Iris pigment epithelial cell (primary cell): ENCODE measurements at places on chromosomes 16 and 17.
A peak's percentile ranks its signal among the peaks of the same experiment; 100 is the strongest.

GRCh38 chr16:22648141-22648540, 137.4 kb downstream of the NPIPB5 start:
- no peak for DNase-seq

DNA sequence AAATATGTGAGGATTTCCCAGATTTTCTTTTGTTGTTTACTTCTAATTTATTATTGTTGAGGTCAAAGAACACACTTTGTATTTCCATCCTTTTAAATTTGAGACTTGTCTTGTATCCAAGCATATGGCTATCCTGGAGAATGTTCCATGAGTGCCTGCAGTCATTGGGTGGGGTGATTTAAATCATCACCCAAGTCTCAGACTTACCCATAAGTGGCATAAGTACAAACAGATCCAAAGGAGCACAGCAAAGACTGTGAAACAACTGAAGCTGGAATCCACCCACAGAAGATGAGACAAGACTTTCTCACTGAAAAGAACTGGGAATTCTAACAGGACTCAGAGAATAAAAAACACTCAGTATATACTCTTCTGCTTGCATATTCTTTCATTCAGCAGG, 239.9 kb downstream of the CEP112 start:
- DNase-seq: no peak

DNA sequence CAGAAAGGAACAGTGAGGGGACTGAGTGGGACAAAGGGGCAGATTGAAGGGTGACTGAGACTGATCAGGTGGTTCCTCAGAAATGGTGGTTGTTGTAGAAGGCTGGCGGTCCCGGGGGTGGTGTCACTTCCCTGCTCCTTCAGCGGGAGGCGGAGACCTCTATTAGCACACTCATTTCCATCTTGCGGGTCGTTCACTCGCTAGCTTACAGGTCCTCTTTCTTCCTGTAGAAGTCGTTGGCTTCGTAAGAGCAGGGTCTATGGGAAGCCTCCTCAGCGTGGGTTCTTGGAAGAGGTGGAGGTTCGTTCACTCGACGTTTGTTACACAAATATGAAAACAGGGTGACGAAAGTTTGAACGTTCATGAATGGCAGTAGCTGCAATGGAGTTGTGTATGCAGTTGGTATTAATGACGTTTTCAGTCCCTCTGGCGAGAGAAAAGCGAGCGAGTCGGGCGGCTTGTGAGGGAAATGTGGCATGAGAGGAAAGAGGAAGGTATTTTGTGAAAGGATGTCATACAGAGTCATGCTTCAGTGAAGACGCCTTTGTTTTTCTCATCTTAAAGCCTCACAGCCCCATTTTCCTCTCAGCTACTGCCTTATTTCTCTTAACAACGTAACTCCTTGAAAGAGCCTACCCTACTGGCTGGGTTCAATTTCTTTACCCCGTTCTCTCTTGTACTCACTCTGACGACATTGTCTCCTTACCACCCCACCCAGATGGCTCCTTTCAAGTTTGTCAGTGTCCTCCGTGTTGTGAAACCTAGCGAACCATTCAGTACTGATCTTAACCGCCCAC, 667 bp downstream of the EFCAB13 start:
- DNase-seq: peak; percentile 41

DNA sequence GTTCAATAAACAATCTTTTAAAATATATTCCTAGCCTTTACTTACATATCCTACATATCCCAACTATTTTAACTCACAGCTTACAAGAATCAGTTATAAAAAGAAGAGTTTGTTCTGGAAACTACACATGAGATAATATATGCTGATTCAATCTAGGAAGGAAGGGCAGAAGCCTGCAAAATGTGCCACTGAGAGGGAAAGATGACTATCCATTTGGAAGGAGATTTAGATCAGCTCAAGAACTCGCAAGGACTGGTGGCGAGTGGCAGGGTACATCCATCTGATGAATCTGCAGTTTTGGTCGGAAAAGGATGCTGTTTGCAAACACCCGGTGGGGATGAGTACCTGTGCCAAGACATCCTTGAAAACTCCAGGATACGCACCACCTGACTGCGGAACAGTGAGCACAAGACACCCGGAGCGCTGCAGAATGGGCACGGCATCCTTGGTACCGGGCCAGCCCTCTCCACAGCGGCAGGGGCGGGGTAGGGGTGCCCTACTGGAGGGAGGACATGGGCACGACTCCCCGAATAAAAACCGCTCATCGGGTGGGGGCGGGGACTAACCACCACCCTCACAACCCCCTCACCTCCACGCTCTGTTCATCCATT, 723 bp downstream of the TRIM37 start:
- peak; percentile 28 for DNase-seq

DNA sequence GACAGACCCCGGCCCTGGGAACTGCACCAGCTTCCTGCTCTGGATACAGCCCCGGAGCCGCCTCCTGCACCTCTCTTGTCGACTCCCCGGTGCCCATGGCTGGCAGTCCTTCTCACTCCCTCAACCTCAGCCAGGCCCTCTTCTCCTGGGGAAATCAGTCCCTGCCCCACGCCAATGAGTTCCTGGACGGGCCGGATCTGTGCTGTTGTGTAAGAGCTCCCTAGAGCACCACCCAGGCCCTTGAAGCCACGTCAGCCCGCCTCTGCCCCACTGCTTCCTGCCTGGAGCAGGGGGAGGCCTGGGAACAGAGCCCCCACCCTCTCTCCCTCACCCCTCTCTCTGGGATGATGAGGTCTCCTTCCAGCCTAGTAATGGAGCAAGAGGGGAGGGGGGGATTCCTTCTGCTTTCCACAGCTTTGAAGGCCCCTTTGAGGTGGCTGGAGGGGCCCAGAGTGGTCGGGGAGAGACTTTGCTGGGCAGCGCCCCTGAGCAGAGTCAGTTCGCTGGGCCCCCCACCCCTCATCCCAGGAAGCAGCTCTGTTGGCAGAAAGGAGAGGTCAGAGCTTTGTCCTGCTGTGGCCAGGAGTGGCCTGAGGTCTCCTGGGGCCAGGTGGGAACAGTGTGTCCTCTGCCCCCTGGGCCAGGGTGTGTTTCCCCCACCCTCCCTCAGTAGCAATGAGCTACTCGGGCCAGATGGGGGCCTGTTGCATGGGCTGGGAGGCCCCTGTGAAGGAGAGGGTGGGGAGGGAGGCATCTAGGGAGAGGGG, 3.8 kb downstream of the PRR29 start:
- peak; percentile 36 for DNase-seq

- DNase-seq: no peak
Measured at GRCh38 chr16:75216127-75216526, 2.7 kb upstream of the CTRB1 start.

GRCh38 chr17:73973586-73974409, 229.7 kb upstream of the RPL38 start:
- DNase-seq: no peak

GRCh38 chr16:181565-182021, 1.3 kb downstream of the HBQ1 start:
- DNase-seq: peak; percentile 11

DNA sequence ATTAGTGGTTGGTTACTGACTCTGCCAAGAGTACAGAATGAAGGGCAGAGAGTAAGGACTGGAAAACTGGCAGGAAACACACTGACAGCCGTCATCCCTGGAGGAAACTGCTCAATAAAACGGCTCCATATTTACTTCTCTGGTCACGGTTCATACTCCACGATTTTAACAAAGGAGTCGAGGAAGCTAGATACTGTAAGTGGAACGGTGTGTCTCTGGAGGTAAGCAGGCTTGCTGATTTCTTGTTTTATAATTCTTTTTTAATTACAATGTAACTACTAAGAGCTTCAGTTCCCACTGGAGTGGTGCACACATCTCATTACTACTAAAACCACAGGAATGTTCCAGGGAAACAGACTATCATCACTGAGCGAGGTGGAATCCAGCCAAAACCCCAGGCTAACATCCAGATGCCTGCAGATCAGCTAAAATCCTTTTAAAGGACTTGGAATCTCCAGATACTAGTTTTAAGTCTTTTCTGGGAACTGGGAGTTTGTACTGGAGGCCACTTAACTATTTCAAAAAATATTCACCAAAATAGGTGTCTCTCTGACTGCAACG, 17.8 kb downstream of the SERPINF1 start:
- DNase-seq: peak; percentile 95

DNA sequence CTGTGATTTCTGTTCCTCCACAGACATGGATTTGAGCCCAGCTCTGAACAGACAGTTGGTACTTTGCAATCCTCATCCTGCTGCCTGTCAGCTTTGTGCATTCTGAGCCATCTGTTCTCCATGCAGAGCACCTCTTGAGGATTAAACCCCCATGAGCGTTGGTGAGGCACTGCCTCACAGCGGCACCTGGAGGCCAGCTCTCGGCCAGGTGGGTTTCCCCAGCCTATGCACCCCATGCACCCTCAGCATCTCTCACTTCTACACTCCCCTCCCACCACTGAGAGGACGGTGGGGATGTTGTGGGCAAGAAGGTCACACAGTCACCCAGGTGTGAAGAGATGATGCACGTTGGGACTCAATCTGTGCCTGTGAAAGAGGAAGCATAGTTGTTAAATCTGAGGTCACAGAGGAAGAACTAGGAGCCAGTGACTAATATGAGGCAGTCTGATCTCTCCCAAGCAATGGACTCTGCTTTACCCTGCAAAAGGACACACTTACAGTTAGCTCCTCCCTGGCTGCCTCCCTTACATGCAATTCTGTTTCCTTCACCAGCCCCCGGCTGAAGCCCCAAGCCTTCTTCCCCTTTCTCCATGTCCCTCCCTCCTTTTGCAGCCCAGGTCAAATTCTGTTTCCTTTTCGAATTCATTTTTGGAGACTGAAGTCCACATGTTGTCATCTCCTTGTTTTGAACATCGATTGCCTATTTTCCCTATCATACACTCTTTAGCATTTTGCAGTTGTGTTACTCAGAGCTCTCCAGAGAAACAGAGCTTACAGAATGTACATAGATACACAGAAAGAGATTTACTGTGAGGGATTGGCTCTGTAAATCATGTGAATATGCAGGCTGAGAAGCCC, 58.5 kb downstream of the HS3ST3B1 start:
- DNase-seq: no peak

- DNase-seq: no peak
Measured at GRCh38 chr17:32772453-32773025, 104.4 kb downstream of the MYO1D start.

DNA sequence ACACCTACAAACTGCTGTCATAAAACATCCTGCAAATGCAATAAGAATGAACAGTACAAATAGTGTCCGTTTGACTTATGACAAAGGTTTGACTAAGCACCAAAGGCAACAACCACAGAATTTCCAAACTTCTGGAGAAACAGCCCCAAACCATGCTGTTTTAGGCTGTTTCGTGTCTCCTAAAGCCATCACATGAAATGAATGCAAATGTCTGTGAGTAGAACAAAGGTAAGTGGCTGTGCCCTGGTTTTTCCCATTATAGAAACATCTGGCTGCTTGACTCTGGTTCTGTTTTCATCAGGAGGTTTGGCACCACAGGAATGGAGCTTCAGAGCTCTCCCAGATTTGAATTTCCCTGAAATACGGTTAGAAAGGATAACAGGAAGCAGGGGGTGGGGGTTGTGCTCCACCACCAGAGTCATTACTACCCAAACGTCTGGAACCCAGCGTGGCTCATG, 4.6 kb upstream of the EMP2 start:
- no peak for DNase-seq

DNA sequence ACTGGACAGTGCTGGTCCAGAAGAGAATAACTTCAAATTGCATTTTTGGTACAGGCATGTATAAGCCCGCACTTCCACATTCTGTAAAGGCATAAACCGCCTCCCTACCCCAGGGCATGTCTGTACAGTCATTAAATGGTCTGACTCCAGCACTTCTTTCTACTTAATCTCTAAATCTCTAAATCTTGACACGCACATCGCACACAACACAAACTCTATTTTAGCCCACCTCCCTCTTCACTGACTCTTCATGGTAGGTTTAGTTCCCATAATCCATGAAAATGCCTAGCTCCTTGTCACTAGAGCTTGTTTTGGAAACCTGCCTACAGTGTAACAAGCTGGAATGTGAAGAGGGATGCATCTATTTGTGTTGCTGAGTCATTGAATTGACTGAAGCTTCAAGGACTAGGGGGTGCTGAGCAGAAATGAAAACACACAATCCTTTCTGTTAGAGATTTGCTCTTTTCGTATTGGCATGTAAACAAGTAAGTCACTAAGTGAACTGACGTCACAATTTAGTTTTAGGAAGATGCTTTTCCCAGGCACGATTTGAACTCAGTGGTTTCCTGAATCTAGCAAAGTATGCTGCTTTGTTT, 1.6 kb upstream of the DUSP14 start:
- DNase-seq: peak; percentile 98

- no peak for DNase-seq
Measured at GRCh38 chr17:29642171-29642611, 19.5 kb upstream of the CORO6 start.

DNA sequence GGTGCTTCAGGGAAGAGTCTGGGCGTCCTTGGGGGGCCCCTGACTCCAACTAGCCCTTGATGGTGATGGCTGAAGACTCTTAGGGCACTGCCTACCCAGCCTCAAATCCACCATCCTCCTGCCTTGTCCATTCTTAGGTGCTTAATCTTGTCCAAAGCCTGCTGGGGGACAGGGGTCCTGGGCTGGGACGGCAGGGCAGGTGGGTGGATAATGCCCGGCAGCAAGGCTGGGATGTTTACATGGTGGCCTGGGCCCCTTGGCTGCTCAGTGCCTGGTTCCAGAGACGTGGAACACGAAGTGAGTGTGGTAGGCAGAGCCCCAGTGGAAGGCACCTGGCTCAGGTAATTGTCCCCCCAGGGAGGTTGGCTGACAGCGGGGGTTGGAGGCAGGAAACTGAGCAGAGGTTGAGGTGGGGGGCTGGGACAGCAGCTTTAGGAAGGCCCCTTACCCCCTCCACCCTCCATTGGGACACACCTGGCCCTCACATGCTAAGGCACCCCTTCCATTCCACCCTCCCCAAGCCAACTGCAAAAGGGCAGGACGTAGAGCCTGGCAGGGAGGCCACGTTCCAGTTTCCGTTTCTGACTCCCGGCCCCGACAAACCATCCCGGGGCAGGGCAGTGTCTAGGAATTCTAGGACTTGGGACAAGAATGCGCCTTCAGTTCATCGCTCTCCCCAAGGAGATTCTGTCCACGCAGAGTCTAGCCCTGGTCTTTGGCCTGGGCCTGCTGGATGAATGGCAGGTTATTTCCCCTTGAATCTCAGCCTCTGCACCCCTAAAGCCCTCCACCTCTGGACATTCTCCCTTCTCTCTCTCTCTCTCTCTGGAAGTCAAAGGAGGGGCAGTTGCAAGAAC, 1.9 kb downstream of the FOXJ1 start:
- no peak for DNase-seq

- peak; percentile 30 for DNase-seq
Measured at GRCh38 chr17:80817861-80818260, 173.8 kb upstream of the CHMP6 start.

DNA sequence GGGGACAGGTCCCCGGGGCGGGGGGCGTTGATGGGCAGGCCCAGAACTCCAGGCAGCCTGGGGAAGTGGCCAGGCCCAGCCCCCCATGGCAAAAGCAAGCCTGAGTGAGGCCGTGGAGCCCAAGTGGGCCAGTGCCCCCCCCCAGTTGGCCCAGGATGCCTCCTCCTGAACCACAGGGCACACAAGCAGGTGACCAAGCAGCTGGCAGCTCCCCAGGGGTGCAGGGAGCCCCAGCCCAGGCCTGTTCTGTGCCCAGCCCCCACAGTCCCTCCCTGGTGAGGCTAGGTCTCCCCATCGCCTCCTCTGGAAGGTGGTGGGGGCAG, 38.2 kb upstream of the PVALEF start:
- no peak for DNase-seq
